ENCODE measurements at places on chromosomes 11 and 22.

- DNase-seq = no peak
Observed at GRCh38 chr11:8167796-8168195, 1.0 kb downstream of the RIC3 start.

- DNase-seq = no peak
Observed at GRCh38 chr22:32682990-32683389, 118.5 kb upstream of the TIMP3 start.

GRCh38 chr11:69440876-69441275 is 40.6 kb upstream of the LINC01488 start:
- no peak for DNase-seq

DNA sequence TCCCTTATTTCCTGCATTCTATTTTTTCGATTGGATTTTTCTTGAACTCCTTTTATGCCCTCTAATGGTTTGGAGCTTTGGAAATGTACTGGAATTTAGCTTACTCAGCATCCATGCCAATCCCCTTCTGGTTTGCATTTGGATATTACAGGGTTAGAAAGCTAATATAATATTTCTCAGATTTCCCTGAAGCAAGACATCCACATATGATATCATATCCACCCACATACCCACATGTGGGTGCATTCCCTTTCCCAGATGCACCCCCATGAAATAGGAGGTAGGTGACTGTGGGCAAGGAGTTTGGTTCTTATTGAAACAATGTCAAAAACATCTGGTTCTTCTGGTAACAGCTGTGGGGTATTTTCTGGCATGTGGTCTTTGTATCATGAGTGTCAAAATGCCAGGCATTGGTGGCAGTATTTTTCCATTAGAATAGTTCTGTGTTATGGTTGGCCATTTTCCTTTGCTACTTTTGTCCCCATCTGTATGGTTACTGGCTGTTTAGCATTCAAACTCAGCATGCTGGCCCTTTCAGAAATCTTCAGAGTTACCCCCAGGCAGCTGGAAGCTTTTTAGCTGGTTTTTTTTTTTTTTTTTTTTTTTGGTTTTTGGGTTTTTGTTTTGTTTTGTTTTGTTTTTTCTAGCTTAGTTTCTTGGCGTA is 32.7 kb upstream of the DDX10 start:
- no peak for DNase-seq

- DNase-seq = no peak
Observed at GRCh38 chr11:104343578-104343977, 179.6 kb upstream of the PDGFD start.

DNA sequence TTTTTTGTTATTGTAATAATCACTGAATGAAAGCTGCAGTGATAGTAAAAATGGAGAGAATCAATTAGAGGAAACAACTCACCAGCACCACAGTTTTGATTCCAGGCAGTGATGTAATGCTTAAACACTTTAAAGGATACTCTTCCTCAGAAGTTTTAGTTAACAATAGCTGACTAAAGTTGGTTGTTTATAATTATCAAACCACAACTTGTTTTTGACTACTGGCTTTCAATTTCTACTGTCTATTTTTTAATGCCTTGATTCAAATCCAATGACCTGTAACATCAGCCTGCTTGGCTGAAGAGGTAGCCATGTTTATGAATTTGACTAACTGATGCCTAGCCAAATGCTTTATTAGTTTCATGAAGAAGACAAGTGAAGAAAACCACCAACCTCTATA is 18.2 kb upstream of the CASP12 start:
- DNase-seq = peak; percentile 32

GRCh38 chr22:24112188-24112587 is 69.1 kb upstream of the SUSD2 start:
- no peak for DNase-seq

- no peak for DNase-seq
Observed at GRCh38 chr22:50161508-50162390, 8.8 kb upstream of the PANX2 start.

- no peak for DNase-seq
Observed at GRCh38 chr11:32852207-32852606, 22.5 kb downstream of the PRRG4 start.

DNA sequence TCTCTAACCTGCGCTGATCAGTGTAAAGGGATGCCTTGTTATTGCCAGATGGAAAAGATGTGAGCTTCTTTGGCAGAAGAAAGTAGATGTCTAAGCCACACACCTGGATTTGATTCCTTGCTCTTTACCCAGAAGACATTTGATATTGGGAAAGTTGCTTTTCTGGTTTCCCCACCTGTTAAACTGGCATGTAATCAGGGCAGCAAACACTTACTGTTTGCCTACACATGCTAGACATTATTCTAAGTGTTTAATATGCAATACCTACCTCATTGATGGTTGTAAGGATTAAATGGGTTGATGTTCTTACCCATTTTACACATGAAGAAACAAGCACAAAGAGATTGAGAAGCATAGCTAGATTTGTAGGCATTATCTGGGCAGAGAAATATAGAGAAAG is 16.6 kb downstream of the ASRGL1 start:
- DNase-seq = no peak

GRCh38 chr22:26702906-26703830 is 45.8 kb downstream of the MIAT start:
- DNase-seq = no peak

GRCh38 chr11:65886826-65887722 is 1.2 kb downstream of the FIBP start:
- DNase-seq = no peak

- DNase-seq = no peak
Observed at GRCh38 chr22:24450610-24451009, 23.2 kb downstream of the ADORA2A start.

DNA sequence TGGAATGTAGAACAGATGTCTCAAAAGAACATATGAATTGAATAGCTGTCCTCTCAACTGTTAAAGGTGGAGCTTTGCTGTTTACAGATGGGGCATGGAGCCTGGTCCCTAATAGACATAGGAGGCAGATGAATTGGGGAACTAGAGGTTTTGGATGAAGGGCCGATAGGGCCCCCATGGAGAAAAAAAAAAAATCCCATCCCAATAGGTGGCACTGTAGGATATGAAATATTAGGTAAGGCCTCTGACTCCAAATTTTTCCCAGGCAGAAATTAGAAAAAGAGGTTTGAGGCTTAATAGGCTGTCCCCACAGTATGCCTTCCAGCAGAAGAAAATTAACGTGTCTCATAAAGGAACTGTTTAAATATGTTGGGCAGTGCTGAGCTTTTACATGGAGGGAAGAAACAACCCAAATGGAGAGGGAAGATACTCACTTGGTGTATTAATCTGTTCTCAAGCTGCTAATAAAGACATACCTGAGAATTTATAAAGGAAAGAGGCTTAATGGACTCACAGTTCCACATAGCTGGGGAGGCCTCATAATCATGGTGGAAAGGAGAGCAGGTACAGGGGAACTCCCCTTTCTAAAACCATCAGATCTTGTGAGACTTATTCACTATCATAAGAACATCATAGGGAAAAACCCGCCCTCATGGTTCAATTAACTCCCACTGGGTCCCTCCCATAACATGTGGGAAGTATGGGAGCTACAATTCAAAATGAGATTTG is 30.1 kb upstream of the TMEM45B start:
- no peak for DNase-seq

- peak; percentile 52 for DNase-seq
Observed at GRCh38 chr11:9459667-9460321, 1.0 kb upstream of the ZNF143 start.

GRCh38 chr11:109378034-109378433 is 44.0 kb upstream of the C11orf87 start:
- no peak for DNase-seq
